ENCODE measurements at places on chromosomes 12 and 14. TPM values are rescaled to one million over a fixed set of nuclear protein-coding genes. Genes with fewer than 3 reads are reported as not detected.

CSRP2 gene
- 0.33 TPM for total RNA-seq

HOXC13 gene
- not detected for total RNA-seq

GRCh38 chr12:89889062-89889461 is 180.4 kb upstream of the ATP2B1 start:
- no peak for DNase-seq

- DNase-seq = no peak
Measured at GRCh38 chr14:76848879-76849278, 22.7 kb downstream of the LRRC74A start.

DNA sequence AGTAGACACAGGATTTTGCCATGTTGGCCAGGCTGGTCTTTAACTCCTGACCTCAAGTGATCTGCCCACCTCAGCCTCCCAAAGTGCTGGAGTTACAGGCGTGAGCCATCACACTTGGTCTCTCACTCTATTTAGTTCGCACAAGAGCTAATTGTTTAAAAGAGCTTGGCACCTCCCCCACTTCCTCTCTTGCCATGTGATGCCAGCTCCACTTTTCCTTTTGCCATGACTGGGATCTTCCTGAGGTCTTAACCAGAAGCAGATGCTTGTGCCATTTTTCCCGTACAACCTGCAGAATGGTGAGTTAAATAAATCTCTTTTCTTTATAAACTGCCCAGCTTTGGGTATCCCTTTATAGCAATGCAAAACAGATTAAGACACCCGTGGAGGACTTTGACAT is 200.1 kb upstream of the FRMD6 start:
- DNase-seq = no peak

- no peak for DNase-seq
Measured at GRCh38 chr12:21552635-21553328, 26.7 kb downstream of the SPX start.

DNA sequence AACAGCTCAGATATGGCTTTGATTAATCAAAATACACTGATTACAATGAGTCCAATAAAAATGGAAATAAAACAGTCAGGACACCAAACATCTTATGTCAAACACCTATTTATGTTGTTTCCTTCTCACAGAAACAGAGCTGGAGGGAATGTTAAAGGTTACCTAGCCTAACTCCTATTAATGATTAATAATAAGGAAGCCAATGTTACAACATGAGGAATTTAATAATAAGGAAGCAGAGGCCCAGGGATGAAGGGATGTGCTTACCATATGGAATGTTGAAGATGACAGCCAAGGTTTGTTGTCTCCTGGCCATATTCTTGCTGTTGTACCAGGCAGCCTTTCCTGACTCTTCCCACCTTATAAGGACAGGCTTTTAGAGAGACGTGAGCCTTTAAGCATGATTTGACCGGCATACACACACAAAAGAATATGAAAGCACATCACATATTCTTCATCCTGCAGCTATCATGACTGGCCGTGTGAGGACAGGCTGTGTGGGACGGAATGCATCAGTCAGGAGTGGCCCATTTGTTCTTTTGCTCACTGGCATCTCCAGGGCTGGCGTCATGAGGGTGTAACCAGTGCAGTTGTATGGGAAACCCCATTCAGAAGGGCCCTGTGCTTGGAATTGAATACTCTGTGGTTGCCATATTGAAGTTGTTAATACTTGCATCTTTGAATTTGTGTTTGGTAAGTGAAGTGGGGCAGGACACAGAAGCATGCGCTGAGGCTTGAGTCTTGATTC is 3.1 kb upstream of the GPRC5D start:
- DNase-seq = no peak

DNA sequence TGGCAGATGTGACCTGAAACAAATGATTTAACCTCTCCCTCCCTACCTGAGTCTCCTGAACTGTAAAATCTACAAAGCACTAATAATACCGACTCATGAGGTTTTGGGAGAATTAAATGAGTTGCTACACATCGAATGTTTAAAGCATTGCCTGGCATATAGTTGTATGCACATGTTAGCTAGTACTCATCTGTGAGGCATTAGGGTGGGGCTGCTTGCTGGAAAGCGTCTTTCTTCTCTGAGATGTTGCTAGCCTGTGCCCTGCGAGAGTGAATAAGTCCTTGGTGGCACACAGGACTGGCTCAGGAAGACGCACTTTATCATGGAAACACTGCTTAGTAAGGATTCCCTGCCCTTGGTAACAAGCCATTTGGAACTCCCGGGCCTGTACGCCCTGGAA is 6.1 kb downstream of the RAPGEF3 start:
- no peak for DNase-seq

- DNase-seq = no peak
Measured at GRCh38 chr12:50394469-50395029, 1.9 kb downstream of the FAM186A start.

GRCh38 chr12:29110506-29111442 is 38.3 kb upstream of the FAR2 start:
- DNase-seq = no peak

GRCh38 chr14:69183735-69184134 is 7.6 kb upstream of the EXD2 start:
- DNase-seq = no peak

All from activated CD4-positive, alpha-beta memory T cell treated with anti-CD3 and anti-CD28 coated beads for 36 hours (primary cell).